WTC11 (cell line): ENCODE measurements at places on chromosomes 6 and 20.

- DNase-seq, result no peak
These were observed 18.2 kb upstream of the ECI2 start for GRCh38 chr6:4153514-4153985.

DNA sequence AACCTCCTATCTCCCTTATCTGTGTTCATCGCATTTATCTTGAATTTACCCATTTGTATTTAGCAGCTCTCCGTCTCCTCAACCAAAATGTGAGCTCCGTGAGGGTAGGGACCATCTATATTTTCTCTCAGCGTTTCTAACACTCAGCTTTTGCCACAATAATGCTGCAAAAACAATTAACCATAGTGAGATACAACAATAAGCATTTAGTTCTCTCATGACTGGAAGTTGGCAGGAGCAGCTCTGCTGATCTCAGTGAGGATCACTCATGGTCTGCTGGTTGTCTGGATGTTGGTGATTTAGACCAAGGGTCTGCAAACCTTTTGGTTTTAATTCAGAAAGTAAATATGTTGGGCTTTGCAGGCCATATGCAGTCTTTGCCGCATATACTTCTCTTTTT, 394.8 kb upstream of the RNF217 start:
- no peak for DNase-seq

DNA sequence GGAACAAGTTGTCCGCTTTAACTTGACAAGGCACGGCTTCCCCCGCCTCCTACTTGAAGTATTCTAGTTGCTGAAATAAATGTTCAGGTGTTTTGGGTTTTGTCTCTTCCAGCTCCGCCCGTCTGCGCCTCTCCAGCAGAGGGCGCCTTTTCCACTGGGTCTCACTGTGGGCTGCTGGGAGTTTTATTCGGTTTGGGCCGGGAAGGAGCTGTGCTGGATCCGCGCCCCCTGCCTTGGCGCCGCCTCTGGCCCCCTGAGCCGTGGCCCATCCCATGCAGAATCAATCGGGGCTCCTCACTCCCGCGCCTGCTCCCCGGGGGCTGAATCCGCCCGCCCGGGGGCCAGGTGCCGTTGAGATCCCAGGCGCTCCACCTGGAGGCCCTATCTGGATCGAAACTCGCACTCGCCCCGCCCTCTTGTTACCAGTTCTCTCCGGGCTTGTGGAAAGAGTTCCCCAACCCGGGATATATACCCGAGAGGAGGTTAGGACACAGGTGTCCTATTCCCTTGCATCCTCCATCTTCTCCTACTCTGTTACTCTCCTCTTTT, 51.0 kb upstream of the TCF21 start:
- DNase-seq, result peak; percentile 90

DNA sequence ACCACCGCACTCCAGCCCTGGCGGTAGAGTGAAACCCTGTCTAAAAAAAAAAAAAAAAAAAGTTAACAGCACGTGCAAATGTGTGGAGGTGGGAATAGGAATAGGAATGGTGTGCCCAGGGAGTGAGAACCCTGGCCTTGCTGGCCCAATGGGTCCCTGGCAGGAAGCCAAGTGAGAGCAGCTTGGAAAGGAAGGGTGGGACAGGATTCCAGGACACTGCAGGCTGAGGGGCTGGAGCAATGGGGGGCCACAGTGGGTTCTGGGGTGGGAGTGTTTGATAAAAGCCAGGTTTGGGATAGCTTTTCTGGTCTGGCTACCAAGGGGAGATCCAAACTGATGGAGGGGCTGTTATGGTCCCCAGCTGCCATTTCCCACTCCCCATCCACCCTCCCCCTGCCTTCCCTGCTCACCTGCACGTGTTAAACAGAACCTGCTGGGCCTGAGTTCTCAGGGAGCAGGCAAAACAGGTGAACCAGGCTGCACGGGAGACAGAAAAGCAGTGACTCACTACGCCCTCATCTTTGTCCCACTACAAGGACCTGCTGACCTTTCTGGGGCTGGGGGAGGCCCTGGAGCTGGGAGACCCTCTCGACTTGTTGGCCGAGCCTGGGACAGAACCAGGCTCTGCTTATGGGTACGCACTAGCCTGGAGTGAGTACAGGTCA, 3.3 kb downstream of the SUN5 start:
- no peak for DNase-seq

- DNase-seq, result no peak
These were observed 891 bp upstream of the GHRH start for GRCh38 chr20:37262505-37262904.

DNA sequence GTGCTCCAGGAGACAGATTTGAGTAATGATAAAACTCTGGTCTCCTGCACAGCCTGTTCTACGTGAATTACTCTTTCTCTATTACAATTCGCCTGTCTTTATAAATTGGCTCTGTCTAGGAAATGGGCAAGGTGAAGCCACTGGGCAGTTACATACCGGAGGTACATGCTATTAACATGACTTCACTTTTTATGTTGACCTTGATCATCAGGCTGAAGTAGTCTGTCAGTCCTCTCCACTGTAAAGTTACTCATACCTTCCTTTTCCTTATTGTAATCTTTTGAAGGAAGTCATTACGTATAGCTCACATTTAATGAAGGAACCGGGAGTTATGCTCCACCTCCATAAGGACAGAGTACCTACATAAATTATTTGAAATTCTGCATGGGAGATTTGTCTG, 19.9 kb upstream of the KHDC1 start:
- no peak for DNase-seq

DNA sequence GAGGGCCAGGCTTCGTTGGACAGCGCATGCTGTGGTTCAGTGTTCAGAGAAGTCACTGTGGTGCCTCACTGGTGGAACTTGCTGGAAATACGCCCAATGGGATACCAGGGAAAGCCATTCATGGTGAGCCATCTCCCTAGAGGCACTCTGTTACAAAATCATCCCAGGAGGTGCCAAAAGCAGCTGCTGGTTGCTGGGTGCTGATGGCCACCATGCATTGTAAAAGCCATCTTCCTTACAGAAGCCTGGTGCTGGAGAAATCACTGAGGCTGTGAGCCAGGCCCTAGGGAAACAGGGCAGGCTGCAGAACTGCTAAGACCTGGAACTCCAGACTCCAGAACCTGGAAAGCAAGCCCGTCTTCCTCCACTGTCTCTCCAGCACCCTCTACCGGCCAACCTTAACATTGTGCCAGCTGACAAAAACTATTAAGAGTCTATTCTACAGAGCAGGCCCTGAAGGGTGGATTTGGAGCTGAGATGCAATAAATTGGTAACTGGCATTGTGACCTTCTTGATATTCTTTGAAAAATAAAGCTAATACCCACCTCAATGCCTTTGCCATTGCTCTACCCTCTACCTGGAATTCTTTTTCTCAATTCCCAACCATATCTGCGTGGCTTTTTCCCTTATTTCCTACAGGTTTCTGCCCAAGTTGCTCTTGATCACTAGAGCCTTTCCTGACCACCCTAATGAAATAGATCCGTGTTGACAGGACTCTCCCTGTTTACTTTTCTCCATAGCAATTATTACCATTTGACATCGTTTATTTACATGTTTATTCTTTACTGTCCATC, 18.5 kb downstream of the SNRPB start:
- DNase-seq, result peak; percentile 91

DNA sequence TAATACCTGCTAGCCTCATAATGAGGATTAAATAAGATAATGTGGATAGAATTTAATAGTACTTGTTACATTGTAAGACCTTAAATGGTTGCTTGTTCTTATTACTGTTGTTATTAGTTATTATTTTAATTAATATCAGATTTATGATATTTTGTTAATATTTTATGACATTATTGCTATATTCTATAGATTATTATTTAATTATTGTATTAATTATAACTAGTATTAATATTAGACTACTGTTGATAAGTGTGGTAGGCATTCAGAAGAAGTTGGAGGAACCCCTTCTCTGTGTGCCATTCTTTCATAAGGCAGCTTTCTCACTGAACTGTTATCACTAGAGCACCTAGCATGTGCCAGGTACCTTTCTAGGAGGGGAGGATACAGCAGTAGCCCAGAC, 2.6 kb upstream of the NEDD9 start:
- DNase-seq, result no peak

DNA sequence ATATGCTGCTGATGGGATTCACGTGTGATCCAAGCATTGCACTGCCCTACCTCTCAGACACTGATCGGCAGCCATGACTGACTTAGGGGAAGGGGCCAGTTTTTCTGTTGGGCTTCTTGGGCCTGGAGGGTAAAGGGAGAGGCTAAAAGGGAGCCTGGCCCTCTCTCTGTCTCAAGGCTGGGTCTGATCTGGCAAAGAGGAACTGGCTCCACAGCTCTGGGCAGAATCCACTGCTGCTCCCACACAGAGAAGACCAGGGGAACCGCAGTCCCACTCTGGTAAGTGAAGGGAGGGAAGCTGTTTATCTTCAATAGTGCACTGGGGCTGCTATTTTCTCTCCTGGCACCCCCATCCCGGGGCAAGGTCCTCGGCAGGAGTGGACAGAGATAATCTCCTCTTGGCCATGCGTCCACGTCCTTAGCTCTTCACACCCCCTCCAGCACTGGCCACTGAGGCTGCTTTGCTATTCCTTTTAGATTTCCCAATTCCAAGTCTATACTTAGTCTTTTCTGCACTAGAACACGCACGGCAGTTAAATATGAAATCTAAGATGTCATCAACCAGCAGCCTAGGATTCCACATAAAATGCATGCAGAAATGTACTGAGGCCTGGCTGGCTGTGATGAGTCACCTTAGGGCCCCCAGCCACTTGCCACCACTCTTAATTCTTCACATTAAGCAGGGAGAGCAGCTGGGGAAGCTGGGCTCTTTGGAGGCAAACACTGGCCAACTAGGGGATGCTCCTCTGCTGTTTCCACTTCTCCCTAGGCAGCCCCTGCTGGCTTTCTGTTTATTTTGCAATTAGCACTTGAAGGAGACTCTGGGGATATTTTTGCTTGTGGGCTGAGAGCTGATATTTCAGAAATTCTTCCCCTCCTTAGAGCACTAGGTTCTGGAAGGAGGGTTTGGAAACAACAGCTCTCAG, 87.8 kb upstream of the ARMC2 start:
- no peak for DNase-seq

DNA sequence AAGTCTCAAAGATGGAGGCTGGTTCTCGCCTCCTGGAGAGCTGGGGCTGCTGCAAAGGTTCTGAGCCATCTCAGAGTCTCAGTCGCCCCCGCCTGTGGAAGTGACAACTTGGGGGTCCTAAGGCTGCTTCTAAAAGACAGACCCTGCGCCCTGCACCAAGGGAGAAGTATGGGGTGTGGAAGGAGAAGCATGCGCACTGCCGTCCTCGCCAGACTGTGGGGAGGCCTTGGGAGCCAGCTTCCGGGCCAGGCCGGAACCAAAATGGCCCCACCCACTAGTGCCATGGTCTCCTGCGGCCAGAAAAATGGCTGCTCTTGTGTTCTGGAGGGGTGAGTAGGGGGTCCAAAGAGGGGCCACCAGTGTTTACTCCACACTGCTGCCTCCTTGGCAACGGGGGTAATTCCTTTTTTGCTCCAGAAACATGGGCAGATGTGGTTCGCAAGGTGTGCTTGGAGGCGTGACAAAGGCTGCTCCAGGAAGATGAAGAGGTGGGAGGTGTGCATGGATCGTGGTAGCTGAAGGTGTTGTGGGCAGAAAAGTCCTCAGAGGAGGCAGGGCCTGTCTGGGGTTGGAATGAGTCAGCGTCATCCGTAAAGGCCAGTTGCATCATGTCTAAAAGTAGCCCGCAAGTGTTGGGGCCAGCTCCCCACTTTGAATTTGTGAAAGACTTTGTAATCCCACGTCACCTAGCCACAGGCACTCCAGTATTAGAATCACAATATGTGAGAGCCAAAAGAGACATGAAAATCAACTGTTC, 329.8 kb upstream of the SOX4 start:
- DNase-seq, result no peak

DNA sequence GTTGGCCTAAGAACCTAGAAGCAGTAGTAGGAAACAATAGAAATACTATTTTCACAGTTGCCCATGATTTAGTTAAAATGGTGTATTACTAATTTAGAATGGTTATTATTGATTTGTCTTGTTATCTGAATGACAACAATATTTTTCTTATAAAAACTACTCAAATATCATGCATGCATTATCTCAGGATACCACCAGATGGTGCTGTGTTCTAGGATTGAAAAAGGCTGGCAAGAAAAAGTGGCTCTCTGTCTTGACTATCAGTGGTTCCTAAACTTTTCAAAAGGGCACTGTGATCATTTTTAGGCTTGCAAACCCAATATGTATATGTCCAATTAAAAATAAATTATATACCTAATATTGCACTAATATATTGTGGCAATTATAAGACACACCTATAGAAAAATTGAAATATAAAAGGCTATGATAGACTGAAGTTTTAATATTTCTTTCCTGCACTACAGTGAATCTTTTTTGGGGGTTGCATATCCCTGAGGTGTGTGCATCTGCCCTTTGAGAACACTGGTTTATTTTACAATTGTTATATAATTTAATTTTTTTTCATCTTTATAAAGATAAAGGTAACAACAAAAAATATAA, 131.7 kb upstream of the MLIP start:
- DNase-seq, result no peak

DNA sequence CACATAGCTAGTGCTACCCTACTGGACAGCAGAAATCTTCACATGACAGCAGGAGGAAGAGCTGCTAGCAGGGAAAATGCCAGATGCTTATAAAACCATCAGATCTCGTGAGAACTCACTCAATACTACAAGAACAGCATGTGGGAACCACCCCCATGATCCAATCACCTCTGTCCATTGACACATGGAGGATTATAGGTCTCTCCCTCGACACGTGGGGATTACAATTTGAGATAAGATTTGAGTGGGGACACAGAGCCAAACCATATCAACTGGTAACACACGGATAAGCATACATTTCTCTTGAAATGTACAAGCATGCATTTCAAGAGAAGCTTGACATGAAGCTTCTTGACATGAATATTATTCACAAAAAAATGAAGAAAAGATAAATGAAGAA, 64.1 kb downstream of the MMS22L start:
- no peak for DNase-seq
